ENCODE measurements at places on chromosomes 12 and 14.
A peak's percentile ranks its signal among the peaks of the same experiment; 100 is the strongest.

- DNase-seq, result no peak
Measured at GRCh38 chr12:88925454-88925853, 345.2 kb upstream of the KITLG start.

DNA sequence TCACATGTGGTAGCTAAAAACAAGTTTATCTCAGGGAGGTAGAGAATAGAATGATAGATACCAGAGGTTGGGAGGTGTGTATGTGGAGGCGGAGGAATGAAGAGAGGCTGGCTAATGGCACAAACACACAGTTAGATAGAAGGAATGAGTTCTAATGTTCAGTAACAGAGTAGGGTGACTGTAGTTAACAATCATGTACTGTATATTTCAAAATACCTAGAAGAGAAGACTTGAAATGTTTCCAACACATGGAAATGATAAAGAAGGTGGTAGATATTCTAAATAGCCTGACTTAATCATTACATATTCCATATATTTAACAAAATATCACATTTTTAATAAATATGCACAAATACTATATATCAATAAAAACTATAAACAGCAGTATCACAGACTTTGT lies 8.9 kb upstream of the IFNG-AS1 start:
- no peak for DNase-seq

GRCh38 chr12:67541625-67541991 lies 106.9 kb upstream of the DYRK2 start:
- peak; percentile 11 for DNase-seq

- DNase-seq, result no peak
Measured at GRCh38 chr12:56517854-56518253, 3.8 kb upstream of the RBMS2 start.

GRCh38 chr14:68563251-68564131 lies 229.4 kb downstream of the ZFP36L1 start:
- no peak for DNase-seq

DNA sequence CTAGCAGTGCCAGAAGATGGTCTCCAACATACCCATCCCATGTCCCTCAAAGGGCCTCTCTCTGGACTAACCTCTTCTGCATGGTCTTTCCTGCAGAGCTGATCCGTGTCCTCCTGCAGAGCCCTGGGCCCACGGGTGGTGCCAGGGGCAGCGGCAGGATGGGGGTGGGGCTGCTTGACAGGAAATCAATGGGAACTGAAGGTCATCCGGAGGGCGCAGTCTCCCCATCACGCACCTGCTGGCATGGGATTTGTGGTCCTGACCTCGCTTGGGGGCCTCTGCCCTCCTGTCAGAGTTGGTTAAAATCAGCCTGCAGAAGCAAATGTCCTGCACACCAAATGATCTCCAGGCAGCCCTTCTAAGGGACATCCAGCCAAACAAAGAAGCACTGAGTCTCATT lies 110.2 kb downstream of the DPF3 start:
- no peak for DNase-seq

DNA sequence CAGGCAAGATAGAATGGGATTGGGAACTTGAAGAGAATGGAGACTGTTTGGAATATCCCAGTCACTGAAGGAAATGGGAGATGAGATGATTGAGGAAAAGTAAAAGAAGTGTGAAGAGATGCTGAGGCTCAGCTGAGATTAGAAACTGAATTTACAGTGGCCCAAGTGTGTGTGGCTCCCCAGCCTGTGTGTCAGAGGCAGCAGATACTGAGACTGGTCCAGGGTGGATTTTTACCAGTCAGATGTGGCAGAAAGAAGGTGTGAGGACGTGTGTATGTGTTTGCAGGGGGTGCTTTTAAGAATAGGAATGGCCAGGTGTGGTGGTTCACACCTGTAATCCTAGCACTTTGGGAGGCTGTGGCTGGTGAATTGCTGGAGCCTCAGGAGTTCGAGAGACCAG lies 42.9 kb downstream of the PRKCH start:
- no peak for DNase-seq

DNA sequence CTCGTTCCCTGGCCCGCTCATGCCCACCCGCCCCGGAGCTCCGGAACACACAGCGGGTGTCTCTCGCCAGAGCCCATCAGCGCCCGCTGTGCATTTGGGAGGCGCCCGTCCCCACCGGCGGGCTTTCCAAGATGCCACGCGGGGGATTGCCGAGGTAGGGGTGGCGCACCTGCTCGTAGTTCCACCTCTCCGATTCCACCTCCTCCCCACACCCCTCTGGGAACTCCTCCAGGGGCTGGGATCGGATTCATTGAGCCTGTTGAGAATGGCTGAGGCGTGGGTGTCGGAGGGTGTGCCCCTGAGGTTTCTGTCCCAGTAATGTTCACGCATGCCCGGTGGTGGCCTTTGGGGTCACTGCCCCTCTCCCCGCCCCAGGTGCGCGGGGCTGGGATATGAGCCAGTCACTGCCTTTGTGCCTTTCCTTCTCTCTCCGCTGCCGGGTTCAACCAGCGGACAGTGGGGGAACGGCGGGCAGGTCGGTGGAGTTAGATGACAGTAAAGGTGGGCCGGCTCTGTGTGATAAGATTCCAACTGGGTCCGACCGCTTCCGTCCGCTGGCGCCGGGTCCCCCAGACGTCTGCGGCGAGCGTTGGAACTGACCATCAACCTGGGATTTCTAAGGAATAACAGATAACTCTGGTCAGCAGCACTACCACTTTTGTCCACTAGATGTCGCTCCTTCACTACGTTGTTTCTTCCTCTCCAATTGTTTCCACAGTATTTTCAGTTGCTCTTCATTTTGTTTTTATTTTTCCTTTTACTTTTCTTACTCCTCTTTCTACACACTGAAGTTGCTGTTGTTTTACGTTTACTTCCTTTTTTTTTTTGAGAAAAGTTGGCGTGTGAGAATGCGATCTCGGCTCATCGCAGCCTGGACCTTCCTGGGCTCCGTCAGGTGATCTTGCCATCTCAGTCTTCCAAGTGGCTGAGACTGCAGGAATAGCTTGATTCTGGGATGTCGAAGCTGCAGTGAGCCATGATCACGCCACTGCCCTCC lies 178.1 kb upstream of the ALG10B start:
- peak; percentile 33 for DNase-seq

DNA sequence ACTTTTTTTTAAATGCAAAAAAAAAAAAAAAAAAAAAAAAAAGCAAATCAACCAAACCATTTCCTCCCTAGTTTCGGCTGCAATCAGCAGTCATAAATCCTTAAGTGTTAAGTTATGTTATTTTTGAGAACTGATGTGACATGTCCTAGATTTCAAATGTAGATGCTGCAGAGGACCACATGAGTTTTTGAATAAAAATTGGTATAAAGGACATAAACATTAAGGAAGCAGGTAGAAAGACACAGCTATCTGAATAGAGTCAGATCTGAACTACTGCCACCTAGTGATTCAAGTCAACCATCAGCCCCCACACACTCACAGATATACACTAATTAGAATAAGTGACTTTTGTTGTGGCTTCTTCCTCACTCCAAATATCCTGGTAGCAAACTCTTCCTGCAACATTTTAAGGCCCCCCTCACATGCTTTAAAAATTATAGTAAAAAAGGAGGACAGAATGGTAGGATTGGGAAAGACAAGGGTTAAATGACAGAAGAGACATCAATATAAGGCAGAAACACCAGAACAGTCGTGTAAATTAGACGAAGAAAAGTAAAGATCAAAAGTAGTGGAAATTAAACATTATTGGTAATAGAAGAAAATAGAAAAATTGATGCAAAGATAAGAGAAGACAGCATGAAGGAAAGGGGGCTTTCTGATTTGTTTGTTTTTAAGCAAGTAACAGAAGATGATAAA lies 394.5 kb upstream of the ATP2B1 start:
- peak; percentile 56 for DNase-seq

GRCh38 chr12:49187184-49187583 lies 1.7 kb downstream of the TUBA1A start:
- no peak for DNase-seq

DNA sequence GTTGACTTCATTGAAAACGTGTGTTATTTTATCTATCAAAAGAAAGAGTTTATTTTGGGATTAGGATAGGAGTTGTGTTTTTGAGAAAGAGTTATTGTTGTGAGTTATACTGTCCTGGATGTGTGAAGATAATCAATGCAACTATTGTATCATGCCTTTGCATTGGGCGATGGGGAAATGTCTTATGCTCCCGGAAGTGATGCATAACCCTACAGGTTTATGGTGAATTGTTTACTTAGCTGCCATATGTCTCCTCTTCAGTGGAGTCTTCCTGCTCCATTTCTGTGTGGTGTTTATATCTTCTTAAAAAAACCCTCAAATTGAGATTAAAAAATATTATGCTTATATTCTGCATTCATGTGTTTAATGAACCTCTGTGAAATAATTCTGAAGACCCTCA lies 6.5 kb downstream of the PDE3A start:
- no peak for DNase-seq

GRCh38 chr14:82872494-82872893 lies 1338.8 kb upstream of the SEL1L start:
- no peak for DNase-seq

- DNase-seq, result no peak
Measured at GRCh38 chr12:91127751-91128150, 16.5 kb upstream of the LUM start.
